Activated T-helper 1 cell treated with anti-CD3 and anti-CD28 coated beads, Interleukin-12 subunit alpha, Interleukin-12 subunit beta, Interleukin-2, Interleukin-4 antibody, amounts not matched to agents 30 ng/mL and 10 ng/mL and 1 ng/mL, durations not matched to agents 14 hours and 24 hours and 36 hours (primary cell): ENCODE measurements at places on chromosomes 12 and 14.

- no peak overlapping the region for H3K27ac ChIP-seq
- no peaks in the 10 kb centered on the region for H3K36me3 ChIP-seq
- H3K27me3 ChIP-seq: no peaks in the 10 kb centered on the region
- H3K4me1 ChIP-seq: no peaks in the 10 kb centered on the region
- no peak for DNase-seq
Observed at GRCh38 chr12:44246482-44247105, 410.7 kb downstream of the TMEM117 start.

DNA sequence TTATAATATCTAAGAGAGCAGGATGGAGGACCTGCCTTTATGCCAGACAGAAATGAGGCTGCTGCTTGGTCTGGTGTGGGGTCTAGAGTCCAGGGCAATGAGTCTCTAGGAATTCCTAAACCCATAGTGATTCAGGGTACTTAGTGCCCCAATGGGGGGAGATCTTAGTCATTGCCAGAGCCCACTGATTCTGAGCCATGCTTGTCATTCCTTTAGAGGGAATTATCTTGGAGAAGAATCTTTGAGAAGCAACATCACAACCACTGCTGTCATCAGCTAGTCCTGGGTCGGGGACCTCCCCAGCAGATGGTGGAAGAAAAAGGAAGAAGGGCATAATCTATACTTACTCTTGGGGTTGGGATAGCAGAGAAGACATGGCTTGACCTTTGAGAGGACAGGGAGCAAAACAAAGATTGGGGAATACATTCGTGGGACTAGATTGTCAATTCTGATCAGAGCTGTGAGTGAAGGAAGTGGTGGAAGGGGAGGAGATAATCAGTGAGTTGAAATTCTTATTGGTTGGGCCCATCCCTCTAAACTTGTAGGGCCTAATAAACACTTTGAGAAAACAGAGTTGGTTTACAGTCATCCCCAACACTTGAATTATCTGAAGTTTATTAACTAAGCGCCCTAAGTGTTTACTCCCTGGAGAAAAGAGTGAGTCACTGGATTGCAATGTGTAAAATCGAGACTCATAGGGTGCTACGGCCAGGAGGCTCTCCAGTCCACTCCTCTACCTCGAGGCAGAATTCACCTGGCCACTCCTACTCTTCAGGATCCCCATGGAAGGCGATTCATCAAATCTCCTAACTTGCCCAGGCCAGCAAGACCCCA is 3.0 kb upstream of the KRT3 start:
- H3K27me3 ChIP-seq: peaks cover 15% of the 10 kb centered on the region
- H3K4me3 ChIP-seq: no peak overlapping the region
- peaks cover 9% of the 10 kb centered on the region for H3K4me1 ChIP-seq
- no peak for DNase-seq

- H3K4me1 ChIP-seq: peaks cover 31% of the 10 kb centered on the region
- H3K27me3 ChIP-seq: no peaks in the 10 kb centered on the region
- no peak overlapping the region for H3K27ac ChIP-seq
- no peak overlapping the region for H3K4me3 ChIP-seq
- no peak for DNase-seq
Observed at GRCh38 chr12:22653791-22654190, 28.8 kb downstream of the ETNK1 start.

DNA sequence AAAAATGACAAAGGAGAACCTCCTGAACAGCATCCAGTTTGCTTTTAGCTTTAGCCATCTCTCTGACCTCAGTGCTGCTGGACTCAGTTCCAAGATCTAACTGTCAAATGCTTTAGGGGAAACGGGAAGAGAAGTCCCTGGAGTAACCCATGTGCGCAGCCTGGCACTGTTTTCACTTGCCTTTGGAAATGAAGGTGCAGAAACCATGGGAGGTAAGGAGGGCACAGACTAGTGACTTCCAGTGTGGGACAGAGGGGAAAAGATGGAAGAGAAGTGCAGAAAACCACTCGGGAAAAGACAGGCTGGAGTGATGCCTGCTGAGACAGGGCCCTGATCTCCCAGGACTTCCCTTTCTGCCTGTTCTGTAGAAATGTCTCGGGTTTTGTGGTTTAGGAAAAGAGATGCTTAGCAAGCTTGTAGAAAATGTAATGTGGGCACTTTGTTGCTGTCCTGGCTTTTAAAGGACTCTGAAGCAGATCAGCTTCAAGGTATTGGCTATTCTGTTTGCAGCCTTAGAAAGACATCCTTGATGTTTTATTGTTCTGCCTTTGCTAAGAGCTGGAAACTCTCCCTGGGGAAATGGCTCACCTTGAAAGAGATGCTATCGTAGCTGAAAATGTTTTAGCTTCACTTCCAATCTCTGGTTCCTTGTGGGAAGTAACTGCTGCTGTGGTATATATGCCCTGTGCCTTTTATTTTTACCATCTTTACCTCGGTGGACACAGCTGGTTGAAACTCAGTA is 124.6 kb upstream of the HIF1A start:
- H3K36me3 ChIP-seq: peaks cover 4% of the 10 kb centered on the region
- DNase-seq: no peak
- H3K4me1 ChIP-seq: peaks cover 85% of the 10 kb centered on the region
- H3K27me3 ChIP-seq: no peaks in the 10 kb centered on the region
- H3K27ac ChIP-seq: peak overlapping the region; percentile 66

GRCh38 chr12:30953951-30954751 is 27.6 kb downstream of the TSPAN11 start:
- no peak overlapping the region for H3K4me3 ChIP-seq
- H3K4me1 ChIP-seq: no peaks in the 10 kb centered on the region
- peaks cover 3% of the 10 kb centered on the region for H3K27me3 ChIP-seq

DNA sequence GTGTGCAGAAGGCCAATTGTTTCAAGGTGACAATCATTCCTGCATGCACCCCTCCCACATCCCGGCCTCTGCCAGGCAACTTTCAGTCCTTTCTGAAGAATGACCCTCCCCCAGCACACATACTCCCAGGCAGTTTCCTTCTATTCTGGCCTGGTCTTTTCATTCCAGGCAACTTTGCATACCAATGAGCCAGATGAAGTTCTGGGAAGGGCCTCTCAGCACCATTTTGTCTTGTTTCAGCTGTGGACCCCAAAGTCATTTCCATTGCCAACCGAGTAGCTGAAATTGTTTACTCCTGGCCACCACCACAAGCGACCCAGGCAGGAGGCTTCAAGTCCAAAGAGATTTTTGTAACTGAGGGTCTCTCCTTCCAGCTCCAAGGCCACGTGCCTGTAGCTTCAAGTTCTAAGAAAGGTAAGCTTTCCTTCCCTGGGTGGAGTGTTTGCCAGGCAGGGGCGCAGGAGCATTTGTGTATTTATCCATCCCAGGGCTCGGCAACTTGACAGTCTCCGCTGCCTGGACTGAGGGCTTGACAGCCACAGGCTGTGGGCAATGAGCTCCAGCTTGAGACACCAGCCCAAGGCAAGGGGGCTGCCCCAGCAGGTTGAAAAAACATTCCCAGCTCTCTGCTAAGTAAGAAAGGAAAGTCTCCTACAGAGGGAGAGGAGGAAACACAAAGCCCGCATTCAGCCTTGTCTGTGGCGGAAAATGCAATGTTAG is 16.4 kb downstream of the BCL2L14 start:
- no peaks in the 10 kb centered on the region for H3K36me3 ChIP-seq
- H3K4me1 ChIP-seq: no peaks in the 10 kb centered on the region
- no peak overlapping the region for H3K27ac ChIP-seq
- peaks cover 8% of the 10 kb centered on the region for H3K27me3 ChIP-seq

DNA sequence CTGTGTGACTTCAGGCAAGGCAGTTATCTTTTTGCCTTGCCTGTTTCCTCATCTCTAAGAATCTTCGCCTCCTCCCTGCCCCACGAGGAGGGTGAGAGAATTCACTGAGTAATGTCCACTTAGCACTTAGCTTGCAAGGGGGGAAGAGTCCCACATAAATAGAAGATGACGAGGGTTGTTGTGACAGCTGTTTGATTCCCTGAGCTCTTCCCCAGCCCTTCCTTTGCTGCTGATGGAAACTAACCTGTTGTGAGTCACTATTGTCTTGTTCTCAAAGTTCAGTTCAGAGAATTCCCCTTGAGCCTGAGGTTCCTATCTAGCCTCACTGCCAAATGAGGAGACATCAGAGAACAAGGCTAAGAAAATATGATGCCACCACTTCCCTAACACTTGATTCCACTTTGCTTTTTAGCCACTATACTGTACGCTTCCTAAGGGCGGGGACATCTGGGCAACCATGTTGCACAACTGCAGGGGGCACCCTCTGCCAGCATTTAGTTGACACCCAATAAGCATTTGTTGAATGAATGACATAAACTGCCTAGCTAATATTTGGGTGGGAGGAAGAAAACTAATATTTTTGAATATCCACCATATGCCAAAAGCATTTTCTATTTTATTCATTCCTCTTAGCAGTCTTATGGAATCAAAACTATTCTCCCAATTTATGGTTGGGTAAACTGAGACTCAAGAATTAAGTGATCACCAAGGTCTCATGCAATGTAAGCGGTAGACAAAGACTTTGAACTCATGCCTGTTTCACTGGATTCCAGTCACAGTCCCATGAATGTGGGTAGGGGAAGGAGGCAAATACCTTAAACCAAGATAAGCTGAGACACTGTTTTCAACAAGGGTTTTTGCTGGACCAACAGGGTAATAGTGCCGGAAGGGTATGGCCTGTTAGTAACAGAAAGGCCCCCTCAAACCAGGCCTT is 77.6 kb downstream of the ZFP36L1 start:
- H3K4me1 ChIP-seq: peaks cover 66% of the 10 kb centered on the region
- H3K4me3 ChIP-seq: peak overlapping the region; percentile 9
- no peaks in the 10 kb centered on the region for H3K36me3 ChIP-seq
- no peak for DNase-seq
- no peaks in the 10 kb centered on the region for H3K27me3 ChIP-seq

- no peak overlapping the region for H3K27ac ChIP-seq
- H3K36me3 ChIP-seq: no peaks in the 10 kb centered on the region
- DNase-seq: no peak
Observed at GRCh38 chr14:88829685-88830302, 5.3 kb downstream of the TTC8 start.

GRCh38 chr12:55516391-55516790 is 24.2 kb downstream of the OR6C68 start:
- no peak overlapping the region for H3K4me3 ChIP-seq
- no peaks in the 10 kb centered on the region for H3K4me1 ChIP-seq
- DNase-seq: no peak
- H3K27ac ChIP-seq: no peak overlapping the region
- no peaks in the 10 kb centered on the region for H3K36me3 ChIP-seq

DNA sequence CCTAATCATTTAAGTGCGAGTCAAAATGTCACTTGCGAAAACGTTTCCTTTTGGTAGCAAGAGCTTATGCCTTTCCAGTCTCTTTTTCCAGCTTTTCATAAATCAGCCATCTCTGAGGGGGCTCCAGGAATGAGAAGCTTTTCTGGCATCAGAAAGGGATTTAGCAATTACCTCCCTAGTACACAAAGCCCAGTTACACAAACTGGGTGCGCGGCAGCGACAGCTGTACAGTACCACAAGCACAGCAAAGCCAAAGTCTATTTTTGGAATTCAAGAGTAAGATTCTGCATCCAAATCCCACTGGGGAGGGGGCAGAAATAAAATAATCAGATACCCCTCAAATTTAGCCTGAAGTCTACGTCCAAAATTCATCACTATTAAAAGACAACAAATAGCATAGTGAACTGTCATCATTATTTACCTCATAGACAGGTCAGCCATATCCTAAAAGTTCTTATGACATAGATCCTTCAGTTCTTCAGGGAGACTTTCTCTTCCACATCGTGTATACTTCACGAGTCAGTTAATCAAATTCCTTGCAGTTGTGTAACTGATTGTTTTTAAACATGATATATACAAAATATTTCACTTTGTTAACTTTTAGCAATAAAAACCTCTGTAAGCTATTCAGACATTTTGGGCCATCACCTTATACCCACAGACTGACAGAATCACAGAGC is 150.8 kb downstream of the TTC7B start:
- H3K36me3 ChIP-seq: no peaks in the 10 kb centered on the region
- no peak for DNase-seq
- H3K4me1 ChIP-seq: no peaks in the 10 kb centered on the region
- no peak overlapping the region for H3K4me3 ChIP-seq

DNA sequence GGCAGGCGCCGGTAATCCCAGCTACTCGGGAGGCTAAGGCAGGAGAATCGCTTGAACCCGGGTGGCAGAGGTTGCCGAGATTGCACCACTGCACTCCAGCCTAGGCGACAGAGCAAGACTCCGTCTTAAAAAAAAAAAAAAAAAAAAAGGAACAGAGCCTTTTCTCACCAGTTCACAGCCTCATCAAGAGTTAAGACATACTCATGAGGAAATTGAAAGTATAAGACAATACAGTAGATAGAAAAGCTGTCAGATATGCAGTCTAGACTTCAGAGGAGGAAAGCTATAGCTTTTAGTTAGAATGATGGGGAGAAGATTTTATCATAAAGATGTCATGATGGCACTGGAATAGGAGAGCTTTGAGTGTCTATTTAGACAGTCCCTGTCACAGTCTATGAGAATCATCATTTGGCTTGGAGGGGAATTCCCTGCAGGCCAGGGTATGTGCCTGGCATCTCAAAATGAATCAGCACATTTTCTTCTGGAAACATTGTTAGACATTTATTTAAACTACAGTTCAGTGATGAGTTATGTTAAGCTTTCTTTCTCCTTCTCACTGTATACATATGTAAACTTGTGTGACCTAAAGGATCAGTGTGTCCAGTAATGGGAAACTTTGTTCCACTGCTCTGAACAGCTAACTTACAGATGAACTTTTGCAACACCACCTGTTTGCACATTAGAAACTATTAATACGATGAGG is 2.9 kb upstream of the RAB35 start:
- H3K4me1 ChIP-seq: peaks cover 73% of the 10 kb centered on the region
- no peaks in the 10 kb centered on the region for H3K27me3 ChIP-seq
- peak overlapping the region; percentile 94 for H3K27ac ChIP-seq

DNA sequence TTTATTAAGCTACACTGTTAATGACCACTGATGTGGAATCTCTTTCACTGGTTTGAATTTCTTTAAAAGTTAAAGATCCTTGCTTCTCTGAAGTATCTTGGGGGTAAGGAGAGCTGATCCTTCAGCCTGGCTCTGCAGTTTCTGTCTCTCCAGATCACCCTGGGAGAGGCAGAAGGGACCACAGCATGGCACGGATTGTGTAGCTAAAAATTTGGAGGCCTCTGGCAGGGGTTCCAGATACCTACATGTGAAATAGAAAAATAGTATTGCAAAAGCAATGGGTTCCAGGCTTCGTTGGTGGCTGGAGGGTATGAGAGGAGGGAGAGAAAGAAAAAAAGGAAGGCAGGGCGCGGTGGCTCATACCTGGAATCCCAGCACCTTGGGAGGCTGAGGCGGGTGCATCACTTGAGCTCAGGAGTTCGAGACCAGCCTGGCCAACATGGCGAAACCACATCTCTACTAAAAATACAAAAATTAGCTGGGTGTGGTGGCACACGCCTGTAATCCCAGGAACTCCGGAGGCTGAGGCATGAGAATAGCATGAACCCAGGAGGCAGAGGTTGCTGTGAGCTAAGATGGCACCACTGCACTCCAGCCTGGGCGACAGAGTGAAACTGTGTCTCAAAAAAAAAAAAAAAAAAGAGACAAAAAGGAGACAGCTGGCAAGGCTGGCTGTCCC is 3.4 kb downstream of the CHST11 start:
- peak overlapping the region; percentile 99 for H3K4me3 ChIP-seq
- peak overlapping the region; percentile 81 for H3K27ac ChIP-seq
- no peaks in the 10 kb centered on the region for H3K27me3 ChIP-seq
- no peak for DNase-seq
- peaks cover 16% of the 10 kb centered on the region for H3K36me3 ChIP-seq
